GM03348 (cell line): ENCODE measurements at places on chromosomes 11 and 22.

DNA sequence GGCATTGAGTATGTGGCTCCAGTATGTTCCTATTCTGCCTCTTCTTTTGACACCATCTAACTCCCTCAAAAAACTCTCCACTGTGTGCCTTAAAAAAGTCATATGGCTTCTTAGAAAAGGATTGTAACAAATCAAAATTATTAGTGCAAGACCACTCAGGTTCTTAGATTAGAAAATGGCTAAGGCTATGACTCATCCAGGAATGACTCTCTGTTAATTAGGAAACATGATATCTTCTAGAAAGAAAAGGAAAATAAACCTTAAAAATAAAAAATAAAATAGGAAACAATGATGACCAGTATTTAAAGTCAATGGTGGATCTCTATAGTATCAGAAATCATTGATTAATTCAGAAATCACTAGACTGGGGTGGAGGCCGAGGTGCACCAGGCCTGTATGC lies 21.7 kb downstream of the SLC25A17 start:
- DNase-seq: no peak

- DNase-seq: no peak
Measured at GRCh38 chr11:125777309-125777708, 1.3 kb downstream of the PATE2 start.

DNA sequence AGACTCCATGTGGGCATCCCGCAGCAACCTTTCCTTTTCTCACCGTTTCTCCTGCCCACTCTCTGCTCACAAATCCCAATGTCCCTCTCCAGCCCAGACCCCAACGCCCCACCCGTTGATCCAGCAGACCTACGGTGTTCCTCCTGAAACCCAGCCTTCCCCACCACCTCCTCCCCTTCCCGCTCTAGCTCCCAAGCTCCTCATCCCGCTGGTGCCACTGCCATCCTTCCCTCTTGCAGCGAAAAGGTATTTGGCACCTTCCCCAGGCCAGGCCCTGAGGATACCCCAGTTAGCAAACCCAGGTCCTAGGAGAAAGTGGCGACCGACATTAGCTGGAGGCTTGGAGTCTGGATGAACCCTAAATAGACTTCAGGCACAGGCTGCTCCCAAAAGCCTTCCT lies 84.0 kb upstream of the RTL6 start:
- no peak for DNase-seq

GRCh38 chr11:86124251-86125233 lies 55.7 kb upstream of the PICALM start:
- DNase-seq: no peak

GRCh38 chr11:66480117-66480938 lies at the start of gene DPP3:
Gene DPP3, plus strand, starts transcription at chr11:66480434. Its CDS starts 1,767 bp downstream, at chr11:66482201.
- DNase-seq: peak; percentile 100

DNA sequence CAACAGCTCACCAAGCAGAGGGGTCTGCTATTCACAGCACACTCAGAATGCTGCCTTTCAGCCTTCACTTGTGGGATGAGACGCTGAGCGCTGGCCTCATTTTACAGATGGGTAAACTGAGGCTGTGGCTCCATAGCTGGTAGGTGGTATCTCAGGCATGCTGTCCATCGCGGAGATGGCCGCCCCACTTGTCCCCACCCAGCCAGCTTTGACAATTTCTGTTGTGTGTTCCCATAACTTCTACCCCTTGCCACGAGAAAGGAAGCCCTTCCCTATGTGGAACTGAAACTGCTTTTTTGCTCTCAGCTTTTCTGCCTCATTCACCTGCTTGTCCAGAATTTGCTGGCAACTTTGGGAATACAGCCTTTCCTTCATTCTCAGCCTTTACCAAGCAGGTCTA lies 36.1 kb upstream of the NNMT start:
- DNase-seq: no peak

GRCh38 chr11:3191586-3192324 lies 26.6 kb upstream of the OSBPL5 start:
- DNase-seq: no peak

- peak; percentile 86 for DNase-seq
Measured at GRCh38 chr22:37623075-37624016, 14.7 kb downstream of the GGA1 start.
